Mesendoderm (in vitro differentiated cells): ENCODE measurements at places on chromosomes 13 and 19.

GRCh38 chr13:50691681-50692263 is 151.7 kb downstream of the DLEU7 start:
- no peak overlapping the region for H3K27ac ChIP-seq
- no peak overlapping the region for H3K4me3 ChIP-seq
- no peaks in the 10 kb centered on the region for H3K27me3 ChIP-seq
- DNase-seq: no peak
- peaks cover 4% of the 10 kb centered on the region for H3K4me1 ChIP-seq

DNA sequence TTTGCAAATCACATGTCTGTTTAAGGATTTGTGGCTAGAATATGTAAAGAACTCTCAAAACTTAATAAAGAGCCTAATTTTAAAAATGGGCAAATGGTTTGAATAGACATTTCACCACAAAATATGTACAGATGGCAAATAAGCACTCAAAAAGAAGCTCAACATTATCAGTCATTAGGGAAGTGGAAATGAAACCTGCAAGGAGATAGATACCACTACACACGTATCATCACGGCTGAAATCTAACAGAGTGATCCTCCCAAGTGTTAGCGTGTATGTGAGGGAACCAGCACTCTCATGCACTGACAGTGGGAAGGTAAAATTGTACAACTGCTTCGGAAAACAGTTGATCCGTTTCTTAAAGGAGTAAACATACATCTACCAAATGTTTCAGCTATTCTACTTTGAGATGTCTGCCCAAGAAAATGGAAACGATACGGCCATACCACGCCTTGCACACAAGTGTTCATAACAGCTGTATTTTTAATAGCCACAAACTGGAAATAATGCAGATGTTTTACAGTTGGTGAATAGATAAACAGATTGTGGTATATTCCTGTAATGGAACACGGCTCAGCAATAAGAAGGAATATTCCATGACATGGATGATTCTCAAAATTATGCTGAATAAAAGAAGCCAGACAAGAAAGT is 14.5 kb downstream of the ARHGEF7 start:
- H3K27ac ChIP-seq: no peak overlapping the region
- no peaks in the 10 kb centered on the region for H3K27me3 ChIP-seq

- H3K27me3 ChIP-seq: no peaks in the 10 kb centered on the region
- no peaks in the 10 kb centered on the region for H3K36me3 ChIP-seq
- H3K4me1 ChIP-seq: no peaks in the 10 kb centered on the region
- no peak overlapping the region for H3K27ac ChIP-seq
- no peak overlapping the region for H3K4me3 ChIP-seq
- no peak for DNase-seq
These were observed 16.3 kb upstream of the KIR3DL3 start for GRCh38 chr19:54707962-54708361.

DNA sequence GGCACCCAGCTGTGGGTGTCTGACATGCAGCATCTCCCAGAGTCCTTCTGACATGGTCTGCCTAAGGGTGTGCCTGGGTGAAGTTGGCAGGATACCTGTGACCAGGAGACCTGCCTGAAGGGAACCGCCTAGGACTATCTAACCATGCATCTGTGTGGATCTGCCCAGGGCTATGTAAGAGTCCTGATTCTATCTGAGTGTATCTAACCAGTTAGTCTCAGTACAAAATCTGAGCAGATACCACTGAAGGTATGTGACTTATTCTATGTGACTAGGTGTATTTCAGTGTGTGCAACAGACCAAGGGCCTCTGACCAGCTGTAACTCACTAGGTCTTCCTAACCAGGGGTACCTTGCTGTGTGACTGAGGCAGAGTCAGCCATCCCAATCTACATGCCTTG is 28.2 kb upstream of the FBL start:
- DNase-seq: no peak
- H3K27me3 ChIP-seq: no peaks in the 10 kb centered on the region
- no peaks in the 10 kb centered on the region for H3K4me1 ChIP-seq
- H3K36me3 ChIP-seq: no peaks in the 10 kb centered on the region

DNA sequence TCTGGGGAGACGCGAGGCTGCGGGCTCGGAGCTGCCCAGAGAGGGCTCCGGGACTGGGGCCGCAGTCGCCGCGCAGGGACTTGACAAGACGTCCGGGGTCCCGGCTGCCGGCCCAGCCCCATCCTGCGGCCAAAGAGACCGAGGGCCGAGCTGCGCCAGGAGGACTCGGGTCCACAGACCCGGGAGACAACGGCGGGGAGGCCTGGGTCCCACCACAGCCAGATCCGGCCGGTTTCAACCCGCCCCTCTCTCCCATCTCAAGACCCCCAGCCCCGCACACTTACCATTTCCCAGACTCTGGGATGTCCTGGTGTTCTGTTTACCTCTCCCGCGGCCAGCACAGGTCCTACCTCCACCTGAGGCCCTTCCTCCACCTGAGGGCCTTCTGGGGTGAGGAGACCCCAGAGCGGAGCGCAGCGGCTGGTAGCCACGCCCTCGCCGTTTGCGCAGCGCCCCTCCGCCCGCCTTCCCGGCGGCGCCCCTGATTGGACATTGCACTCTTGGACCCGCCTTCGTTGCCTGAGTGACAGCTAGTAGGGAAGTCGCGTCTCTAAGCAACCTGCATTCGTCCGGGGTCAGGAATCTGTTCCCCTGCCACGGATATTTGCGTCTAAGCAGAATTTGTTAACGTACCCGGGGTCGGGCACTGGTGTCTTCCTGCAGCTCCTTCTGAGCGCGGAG is at the start of gene ZNF709:
Gene ZNF709 (minus strand): TSS at position 446 of the 681 bp plus-strand sequence. CDS start 159 bp downstream, at position 287.
- H3K4me3 ChIP-seq: peak within 1 kb of the TSS; percentile 70
- no peak within 1 kb of the TSS for H3K27ac ChIP-seq
- no peaks in the 10 kb centered on the region for H3K27me3 ChIP-seq
- DNase-seq: peak; percentile 95
- no peaks in the 10 kb centered on the region for H3K36me3 ChIP-seq
- no peaks in the 10 kb centered on the region for H3K4me1 ChIP-seq
